A549 treated with GW870086 at 1 μM for 4 hours (cell line): ENCODE measurements at places on chromosomes 16 and 17. TPM values are rescaled to one million over a fixed set of nuclear protein-coding genes. Genes with fewer than 3 reads are reported as not detected.

KCNJ2 gene
- total RNA-seq, result 0.03 to 0.07 TPM (median 0.05 TPM) in 5 replicates

TPSD1 gene
- 0.15 TPM in 1 of 5 replicates, not detected in the others for total RNA-seq

FBXW10 gene
- 0.90 to 2.0 TPM (median 0.97 TPM) in 5 replicates for total RNA-seq

PROCA1 gene
- 0.88 to 1.8 TPM (median 1.3 TPM) in 5 replicates for total RNA-seq

ZSCAN10 gene
- total RNA-seq, result 0.33 TPM in 1 of 5 replicates, not detected in the others
